ENCODE measurements at places on chromosomes 4 and X.
A peak's percentile ranks its signal among the peaks of the same experiment; 100 is the strongest.

GRCh38 chrX:17655211-17656034 lies 81.9 kb upstream of the SCML1 start:
- DNase-seq, result no peak

DNA sequence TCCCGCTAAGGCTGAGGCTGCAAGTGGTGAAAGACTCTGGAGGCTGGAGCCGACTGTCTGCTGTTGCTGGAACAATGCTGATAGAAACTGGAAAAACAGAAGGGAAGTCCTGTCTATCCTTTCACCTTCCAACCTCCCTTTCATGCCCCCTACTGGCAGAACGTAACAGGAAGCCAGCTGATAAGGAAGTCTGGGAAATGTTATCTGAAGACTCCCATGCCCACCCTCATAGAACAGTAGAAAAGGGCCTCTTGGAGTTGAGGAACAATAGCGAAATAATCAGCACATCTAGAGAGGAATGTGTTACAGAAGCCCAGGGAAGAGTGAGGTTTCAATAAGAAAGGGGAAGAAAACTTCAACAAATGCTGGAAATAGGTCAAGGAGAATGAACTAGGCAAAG lies 117.1 kb upstream of the DKK2 start:
- peak; percentile 47 for DNase-seq

DNA sequence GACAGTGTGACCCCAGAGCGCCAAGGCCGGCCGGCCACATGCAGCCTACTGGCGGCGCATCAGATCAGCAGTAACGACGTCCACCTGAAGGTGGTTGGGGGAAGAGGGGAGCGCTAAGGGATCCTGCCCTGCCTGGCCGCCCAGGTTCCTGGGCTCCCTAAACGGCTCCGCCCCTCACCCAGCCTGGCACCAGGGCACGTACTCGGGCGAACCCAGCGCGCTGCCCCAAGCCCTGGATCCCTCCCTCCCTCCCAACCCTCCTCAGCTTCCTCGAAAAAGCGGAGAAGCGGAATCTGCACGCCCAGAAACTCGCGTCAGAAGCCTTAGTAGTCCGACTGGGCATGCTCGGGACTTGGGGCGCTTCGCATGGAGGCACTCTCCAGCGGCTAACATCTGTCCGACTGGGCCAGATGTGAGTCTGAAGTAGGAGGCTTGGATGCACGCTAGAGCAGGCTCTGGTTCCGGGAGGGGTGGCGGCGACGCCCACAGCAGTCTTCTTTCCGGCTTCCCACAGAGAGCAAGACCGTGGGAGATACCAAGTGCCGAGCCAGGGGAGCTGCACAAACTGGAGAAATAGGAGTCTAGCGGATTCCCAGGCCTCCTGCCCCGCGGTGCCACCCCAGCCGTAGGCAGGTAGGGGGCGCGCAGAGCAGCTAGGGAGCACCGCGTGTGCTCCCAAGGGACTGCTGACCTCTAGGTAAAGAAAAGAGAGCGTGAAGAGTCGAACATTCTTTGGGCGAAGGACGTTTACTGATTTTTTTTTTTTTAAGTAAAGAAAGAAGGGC lies 114.3 kb upstream of the TEX13C start:
- DNase-seq, result peak; percentile 85

DNA sequence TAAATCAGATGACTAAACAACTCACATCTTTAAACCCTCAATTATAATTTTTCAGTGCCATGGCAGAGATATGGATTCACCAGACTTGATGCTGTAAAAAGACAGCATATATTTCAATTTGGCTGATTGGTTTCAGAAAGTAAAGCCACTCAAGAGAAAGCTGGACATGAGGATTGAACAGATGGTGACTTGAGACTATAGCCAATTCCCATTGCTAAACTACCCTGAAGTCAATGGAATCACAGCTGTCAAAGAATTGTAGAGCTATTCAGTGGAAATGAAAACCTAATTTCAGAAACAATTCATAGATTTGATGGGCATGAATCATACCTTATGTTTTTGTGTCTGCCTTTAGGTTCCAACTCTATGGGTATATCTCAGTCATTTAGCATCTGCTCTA lies 510.6 kb upstream of the BOD1L1 start:
- DNase-seq, result no peak

GRCh38 chrX:47596256-47596655 lies 14.0 kb downstream of the TIMP1 start:
- DNase-seq, result no peak

All from HAP-1 (cell line).